Stimulated activated CD4-positive, alpha-beta T cell treated with anti-CD3 and anti-CD28 coated beads, Interleukin-12 subunit alpha, Interleukin-12 subunit beta, amount 100 ng/mL, for 4 hours (primary cell): ENCODE measurements at places on chromosomes 12 and 14.

DNA sequence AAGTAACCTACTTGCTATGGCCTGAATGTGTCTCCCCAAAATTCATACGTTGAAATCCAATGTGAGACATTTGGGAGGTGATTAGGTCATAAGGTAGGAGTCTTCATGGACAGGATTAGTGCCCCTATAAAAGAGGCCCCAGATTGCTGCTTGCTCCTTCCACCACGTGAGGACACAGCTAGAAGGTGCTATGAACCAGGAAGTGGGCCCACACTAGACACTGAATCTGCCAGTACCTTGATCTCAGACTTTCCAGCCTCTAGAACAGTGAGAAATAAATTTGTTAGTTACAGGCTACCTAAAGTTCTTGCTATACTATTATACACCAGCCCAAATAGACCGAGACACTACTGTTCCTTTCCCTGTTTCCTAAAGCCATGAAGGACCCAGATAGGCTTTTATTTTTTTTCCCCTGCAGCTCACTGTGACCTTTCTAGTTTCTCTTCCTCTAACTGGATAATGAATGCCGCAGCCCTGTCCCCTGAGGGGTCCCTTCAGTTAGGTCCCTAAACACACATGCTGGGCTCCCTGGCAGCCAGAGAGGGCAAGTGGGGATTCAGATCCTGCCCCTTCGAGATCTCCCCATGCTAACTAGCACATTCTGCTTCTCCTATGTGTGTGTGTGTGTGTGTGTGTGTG, 19.3 kb downstream of the SLC25A3 start:
- no peak for DNase-seq

DNA sequence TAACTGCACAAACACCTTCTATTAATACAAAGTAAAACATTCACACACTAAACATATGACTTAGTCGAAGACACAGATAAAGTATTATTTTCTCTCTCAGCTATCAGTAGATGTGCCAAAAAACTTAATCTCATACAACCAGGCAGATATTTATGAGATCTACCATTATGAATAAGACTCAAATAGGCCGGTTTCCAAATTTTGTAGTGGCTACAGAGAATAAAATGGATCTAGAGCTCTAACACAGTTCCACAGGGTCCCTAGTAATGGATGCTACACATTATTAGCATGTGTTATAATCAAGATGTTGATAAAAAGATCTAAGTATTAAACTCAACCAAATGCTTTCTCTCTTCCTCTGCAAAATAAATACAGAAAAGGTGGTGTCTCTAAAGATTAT, 10.4 kb downstream of the SAV1 start:
- DNase-seq, result no peak

DNA sequence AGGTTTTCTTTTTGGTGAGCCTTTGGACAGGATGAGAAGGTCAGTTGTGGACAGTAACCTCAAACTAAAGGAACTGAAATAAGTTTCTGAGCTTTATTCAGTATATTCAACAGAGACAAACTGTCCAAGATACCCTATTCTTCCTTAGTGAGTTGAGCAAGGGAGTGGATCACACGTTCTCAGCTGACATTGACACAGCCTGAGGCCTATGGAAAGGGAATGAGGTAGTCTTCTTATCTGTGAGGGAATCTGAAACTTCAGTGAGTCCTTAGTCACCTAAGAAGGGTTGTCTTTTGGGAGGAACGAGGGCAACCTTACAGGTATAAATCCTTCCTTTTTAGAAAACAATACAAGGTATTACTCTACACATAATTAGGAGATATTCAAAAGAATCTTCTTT, 5.0 kb upstream of the NUBPL start:
- DNase-seq, result no peak

GRCh38 chr12:26266881-26267280, 71.5 kb downstream of the SSPN start:
- DNase-seq, result no peak

DNA sequence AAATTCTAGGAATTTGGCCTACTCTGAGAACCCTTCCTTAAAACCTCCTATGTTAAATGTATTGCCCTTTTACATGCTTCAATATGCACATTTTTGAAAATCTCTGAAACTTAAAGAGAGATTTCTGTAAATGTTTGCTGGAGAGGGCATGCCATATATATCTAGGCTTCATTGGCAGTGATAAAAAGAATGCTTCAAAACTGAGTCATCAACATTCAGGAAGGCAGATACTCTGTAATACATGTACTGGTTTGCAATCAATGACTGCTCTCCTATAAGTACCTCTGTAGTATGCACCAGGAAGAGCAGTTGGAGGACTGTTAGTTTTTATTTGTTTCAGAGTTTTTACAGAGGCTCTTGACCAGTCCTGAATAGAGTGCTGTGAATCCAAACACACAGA, 739.9 kb downstream of the SLC16A7 start:
- DNase-seq, result no peak

GRCh38 chr14:81103443-81103842, 117.3 kb downstream of the GTF2A1 start:
- no peak for DNase-seq

DNA sequence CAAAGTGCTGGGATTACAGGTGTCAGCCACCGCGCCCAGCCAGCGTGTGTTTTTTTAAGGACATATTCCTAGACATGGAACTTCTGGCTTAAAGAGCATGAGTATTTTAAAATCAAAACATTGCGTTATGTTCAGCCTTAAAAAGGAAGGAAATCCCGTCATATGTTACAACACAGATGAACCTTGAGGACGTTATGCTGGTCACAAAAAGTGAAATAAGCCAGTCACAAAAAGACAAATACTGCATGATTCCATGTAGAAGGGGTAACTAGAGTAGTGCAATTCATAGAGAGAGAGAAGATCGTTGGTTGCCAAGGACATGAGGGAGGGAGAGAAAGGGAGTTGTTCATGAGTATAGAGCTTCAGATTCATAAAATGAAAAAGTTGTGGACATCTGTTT, 53.9 kb downstream of the ACACB start:
- DNase-seq, result no peak

GRCh38 chr12:33047666-33048065, 151.1 kb upstream of the PKP2 start:
- no peak for DNase-seq

- no peak for DNase-seq
Observed at GRCh38 chr14:75993567-75994041, 8.0 kb downstream of the IFT43 start.

DNA sequence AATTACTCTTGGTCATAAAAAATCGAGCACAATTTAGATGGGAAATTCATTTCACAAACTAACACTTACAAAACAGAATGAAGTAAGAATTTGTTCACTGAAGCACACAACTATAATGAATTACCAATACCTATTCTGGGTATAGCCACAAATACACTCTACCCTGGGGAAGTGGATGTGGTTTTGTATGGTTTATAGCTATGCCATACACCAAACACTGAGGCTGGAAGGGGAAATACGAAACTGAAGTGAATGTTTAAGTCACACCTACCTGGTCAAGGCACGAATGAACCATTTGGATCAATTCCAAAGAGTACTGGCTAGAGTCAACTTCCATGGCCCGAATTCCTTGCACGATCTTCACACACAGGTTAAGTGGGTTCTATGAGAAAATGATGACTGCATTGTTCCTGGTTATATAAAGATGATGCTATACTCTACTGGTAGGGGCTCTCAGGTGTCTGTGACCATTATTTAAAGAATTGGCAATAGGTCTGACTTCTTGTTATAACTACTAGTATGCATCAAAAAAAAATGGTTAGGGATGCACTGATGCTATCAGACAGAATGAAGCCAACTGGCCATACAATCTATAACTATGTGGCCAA, 12.8 kb downstream of the NEK9 start:
- DNase-seq, result no peak

GRCh38 chr14:73755434-73756014, 41.3 kb upstream of the PNMA1 start:
- no peak for DNase-seq

GRCh38 chr14:101961011-101961721, 3.2 kb upstream of the DYNC1H1 start:
- DNase-seq, result peak; percentile 71

GRCh38 chr12:4331221-4331620, 10.2 kb downstream of the TIGAR start:
- DNase-seq, result no peak
